ENCODE measurements at places on chromosomes 3 and 15.

DNA sequence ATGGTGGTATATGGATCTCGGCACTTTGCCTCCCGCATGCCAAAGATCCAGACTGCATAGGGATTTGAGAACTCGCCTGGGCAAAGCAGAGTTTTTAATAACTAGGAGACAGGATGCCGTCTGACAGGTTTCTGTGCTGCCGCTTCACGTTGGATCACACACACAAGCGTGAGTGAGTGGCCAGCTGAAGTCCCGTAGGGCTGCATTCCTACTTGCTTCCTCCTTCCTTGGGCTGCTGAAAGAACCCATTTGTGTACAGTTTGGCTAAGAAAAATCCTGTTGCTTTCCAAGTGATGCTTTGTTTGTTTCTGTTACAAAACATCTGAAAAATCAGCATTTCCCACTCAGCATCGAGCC lies 604.3 kb upstream of the CFAP20DC start:
- no peak for DNase-seq

DNA sequence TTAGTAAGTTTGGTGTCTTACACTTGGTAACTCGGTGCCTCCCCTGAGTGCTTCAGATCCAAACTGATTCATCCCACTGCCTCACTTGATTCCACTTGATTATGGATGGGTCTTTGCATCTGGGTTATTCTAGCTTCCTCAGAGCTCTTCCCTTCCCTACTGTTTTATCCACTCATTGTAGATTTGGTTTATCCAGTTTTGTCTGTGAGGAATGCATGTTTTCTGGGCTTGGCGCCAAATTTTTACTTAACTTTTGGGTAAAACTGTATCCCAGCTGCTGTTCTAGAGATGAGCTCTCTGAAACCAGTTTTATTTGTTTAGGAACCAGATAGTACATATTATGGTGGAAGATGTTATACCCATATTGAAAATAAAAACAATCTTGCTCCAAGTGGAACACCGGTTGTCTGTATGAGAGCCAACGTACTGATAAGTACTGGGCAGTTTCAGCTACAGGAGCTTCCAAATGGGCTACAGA lies 20.9 kb downstream of the RAD54L2 start:
- no peak for DNase-seq

DNA sequence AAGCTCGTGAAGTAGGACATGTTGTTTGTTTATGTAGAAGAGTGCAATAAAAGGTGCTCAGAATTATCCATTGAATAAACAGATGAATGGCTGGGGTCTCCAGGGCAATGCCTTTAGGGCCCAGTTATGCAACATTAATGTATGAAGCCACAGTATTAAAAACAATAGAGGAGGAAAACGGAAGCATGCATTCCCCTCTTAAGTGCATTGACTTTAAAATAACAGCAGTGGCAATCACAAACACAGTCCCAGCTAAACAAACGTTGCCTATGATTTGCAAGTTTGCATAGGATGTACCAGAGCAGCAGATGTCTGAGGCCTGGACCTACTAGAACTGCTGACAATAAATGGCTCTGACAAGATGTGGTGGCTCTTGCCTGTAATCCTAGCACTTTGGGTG lies 60.6 kb upstream of the GCNT3 start:
- DNase-seq: no peak

- DNase-seq: no peak
Measured at GRCh38 chr3:190366133-190366532, 21.8 kb upstream of the CLDN16 start.

- no peak for DNase-seq
Measured at GRCh38 chr3:69831737-69832136, 92.5 kb downstream of the MITF start.

GRCh38 chr15:58544756-58545155 lies 113.0 kb downstream of the LIPC start:
- DNase-seq: no peak

DNA sequence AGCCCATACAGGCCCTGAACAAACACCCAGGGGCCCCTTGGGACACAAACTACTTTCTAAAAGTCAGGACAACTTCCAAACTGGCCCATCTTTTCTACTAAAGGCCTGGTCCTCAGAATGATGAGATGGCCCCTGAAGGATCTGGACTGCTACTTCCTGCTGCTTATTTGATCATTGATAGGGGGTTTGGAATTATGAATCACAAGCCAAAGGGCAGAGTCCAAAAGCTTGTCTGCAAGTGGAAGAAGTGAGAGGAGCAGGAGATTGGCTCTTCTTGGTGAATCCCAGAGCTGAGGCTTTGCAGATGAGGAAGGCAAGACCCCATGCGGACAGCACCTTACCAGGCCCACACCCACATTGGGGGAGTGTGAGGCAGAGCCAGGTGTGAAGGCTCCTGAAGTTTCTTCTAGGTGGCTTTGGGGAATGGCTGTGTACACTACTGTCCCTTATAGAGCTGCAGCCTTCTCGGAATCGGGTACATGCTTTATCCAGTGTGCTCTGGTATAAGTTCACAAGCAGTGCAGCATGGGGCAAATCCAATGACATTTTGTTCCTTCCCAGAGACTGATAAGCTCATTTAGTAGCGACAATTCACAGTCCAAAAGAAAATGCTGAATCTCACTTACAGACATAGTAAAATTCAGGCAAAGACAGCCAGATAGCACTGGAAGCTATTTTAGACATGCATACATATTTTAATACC lies 133.1 kb downstream of the RORA start:
- no peak for DNase-seq

GRCh38 chr3:71380096-71380495 lies 203.4 kb downstream of the FOXP1 start:
- DNase-seq: no peak

- DNase-seq: no peak
Measured at GRCh38 chr15:82317091-82317489, 32.2 kb downstream of the GOLGA6L10 start.

DNA sequence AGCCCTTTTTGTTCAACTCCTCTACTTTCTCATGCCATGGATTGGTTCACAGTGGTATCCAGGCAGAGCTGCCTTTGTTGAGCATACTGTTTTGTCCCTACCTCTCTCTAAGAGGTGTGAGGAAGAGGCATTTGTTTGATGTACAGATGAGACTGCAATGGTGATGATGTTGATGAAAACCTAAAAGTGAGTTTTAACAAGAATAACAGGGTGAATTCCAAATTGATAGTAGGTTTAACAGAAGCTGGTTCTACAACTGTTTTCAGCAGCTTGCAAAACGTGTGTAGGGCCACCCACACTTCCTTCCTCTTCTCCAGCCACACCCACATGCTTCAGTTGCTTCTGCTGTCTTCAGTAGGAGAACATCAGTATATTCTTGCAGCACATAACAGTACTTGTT lies 10.2 kb downstream of the SNRK start:
- no peak for DNase-seq

DNA sequence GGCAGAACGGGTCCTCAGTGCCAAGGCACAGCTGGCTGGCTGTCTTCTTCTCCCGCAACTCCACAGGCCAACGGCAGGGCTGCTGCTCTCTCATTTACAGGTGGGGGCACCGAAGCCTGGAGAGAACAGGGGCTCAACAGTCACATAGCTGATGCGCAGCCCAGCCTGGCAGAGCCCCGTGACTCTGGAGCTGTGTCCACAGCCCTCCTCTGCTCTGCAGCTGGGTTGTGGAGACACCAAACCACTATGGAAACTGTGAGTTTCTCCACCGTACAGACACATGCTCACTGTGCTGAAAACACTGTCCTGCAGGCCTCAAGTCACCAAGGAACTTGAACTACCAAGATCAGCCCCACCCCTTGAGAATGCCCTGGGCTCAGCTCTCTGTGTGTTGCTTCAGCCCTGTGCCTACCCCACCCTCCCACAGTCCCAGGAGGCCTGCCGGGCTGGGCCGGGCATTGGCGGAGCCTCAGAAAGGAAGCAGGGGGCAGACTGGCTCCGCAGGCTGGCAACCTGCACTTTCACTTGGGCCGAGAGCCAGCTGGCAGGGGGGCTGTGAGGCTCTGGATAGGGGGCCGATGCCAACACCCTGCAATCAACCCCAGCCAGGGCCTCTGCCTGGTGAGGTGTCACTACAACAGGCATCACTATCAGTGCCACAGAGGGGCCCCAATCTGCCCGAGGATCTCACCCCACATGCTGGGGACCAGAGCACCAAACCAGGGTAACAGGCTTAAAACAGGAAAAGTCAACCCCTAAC lies 113.7 kb upstream of the RPL32 start:
- peak; percentile 38 for DNase-seq

DNA sequence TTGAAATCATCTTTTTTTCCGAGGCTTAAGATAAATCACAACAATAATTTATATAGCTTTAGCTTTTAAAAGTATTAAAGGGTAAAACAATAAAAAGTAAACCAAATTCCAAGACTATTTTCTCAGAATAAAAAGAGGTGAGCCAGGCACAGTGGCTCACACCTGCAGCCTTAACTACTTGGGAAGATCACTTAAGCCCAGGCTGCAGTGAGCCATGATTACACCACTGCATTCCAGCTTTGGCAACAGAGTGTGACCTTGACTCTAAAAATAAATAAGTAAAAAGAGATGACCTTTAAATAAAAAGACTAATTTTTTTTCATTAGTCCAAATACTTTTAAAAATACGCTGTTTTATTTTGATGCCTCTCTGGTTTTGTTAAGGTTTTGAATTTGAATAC lies 54.4 kb downstream of the C3orf80 start:
- no peak for DNase-seq

DNA sequence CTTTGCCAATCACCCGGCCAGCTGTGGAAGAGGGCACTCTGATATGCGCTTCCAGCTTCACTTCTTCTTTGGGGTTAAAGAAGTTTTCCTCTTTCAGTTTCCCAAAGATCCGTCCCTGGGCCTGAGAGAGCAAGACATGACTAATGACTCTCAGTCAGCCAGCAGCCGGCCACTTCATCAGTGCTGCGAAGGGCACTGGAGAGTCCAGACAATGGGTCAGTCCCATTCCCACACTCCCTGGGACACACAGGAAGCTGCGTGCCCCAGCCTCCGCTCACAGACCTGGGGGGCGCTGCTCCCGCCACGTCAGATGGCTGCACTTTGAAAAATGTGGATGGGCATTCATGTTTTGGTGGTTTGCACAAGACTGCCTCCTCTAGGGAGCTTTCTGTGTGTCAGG lies 63.3 kb downstream of the SENP2 start:
- DNase-seq: no peak

DNA sequence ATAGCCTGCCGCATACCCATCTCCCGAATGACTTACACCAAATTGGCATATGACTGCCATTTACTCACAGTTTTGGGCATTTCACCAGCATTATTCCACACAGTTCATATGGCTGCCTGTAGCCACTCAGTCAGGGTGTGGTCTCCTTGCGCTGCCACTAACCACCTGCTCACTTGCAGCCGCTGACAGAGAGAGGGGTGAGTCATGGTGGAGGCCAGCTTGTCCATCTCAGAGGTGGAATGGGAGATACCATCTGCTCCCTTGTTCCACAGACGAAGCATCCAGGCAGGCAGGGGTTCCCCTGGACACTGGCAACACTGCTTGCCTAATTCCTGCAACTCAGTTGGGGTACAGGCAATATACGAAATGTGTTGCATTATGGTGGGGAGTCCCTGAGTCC lies 15.6 kb downstream of the CCRL2 start:
- DNase-seq: peak; percentile 77

- no peak for DNase-seq
Measured at GRCh38 chr3:128996200-128996599, 2.3 kb upstream of the CFAP92 start.

DNA sequence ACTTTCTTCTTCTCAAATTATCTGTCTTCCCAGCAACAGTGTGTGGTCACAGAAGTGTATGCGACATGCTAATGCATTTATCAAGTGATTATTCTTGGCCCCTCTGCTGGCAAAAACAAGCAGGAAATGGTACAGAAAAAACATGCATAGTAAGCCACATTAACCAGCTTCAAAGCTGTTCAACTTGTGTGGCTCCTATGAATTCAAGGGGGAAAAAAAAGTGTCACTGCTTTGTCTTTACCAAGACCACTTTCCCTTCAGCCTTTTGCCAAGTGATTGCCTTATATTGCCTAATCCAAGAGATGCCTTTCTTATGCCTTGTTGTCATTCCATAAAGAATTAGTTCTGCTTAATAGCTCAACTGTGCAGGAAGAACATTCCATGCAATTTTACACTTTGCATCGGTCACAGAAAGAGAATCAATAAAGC lies 39.1 kb downstream of the PRTG start:
- DNase-seq: no peak

GRCh38 chr15:98433856-98434255 lies 214.5 kb upstream of the IGF1R start:
- no peak for DNase-seq

DNA sequence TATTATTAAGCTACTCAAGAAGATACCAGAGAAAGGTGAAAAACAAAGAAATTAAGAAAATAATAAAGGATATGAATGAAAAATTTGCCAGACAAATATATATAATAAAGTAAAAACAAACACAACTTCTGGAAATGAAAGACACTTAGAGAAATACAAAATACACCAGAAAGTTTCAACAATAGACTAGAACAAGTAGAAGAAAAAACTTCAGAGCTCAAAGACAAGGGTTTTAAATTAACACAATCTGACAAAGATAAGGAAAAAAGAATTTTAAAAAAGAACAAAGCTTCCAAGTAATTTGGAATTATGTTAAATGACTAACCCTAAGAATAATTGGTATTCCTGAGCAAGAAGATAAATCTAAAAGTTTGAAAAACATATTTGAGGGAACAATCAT lies 135.3 kb downstream of the PLCH1 start:
- DNase-seq: no peak

- DNase-seq: no peak
Measured at GRCh38 chr3:15360788-15361493, 28.6 kb upstream of the SH3BP5 start.

DNA sequence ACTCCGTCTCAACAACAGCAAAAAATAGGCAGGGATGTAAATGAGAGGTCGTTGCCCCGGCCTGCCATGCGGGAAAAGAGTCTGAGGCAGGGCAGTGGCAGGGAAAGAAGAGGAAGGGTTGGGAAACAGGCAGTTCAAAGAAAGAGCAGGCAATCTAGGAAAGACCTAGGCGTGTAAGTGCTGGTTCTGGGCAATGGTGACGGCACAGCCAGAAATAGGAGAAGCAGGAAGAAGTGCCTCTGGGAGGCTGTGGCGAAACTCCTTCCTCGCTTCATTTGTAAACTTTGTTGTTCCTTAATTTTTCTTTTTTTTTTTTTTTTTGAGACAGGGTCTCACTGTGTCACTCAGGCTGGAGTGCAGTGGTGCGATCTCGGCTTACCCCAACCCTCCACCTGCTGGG lies 4.3 kb downstream of the SLC51A start:
- DNase-seq: no peak

DNA sequence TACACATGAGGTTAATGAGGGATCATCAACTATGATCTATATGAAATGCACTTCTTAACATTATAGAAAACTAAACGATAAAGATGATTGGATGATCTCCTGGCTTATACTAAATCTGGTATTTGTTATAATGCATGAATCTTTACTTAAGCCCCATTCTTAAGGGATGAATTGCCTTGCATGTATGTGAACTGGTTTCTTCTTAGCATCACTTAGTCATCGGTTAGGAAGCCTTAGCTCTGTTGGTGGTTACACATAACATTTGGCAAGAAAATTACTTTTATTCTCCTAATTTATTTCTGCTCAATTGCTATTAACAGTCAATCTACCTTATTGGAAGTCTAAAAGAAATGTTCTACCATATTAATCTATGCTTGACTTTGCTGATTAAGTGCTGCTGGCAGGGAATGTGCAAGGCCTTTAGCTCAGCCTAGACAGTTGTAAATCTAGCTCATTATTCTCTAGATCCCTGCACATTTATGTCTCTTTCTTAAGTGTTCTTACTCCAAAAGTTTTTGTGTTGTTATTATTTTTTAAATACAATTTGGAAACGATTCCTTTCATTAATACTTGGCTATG lies 356.0 kb downstream of the ZPLD1 start:
- no peak for DNase-seq

GRCh38 chr3:55636300-55637195 lies 149.4 kb upstream of the WNT5A start:
- no peak for DNase-seq

- DNase-seq: no peak
Measured at GRCh38 chr3:185896636-185897035, 41.2 kb downstream of the TRA2B start.

All from H54 (cell line).